ENCODE measurements at places on chromosomes 13 and 19.

DNA sequence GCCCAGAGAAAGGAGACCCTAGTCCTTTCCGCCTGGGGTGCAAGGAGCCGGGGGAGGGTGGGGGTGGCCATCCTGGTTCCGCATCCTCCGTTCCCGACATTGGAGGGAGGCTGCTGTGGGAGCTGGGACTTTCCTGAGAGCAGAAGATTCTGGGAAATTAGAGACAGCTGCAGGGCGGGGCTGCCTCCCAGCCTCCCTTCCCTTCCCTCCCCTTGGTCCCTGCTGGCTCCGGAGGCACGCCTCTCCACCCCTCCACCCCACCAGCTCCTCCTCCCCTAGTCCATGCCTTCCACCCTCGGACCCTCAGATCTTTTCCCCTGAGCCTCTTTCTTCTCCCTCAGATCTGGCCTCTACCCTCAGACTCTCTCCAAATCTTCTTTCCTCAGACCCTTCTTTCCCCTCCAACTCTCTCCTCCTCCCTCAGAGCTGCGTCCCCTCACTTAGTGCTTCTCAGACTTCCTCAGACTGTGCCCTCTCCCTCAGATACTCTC lies 3.1 kb upstream of the BCL3 start:
- DNase-seq: no peak

DNA sequence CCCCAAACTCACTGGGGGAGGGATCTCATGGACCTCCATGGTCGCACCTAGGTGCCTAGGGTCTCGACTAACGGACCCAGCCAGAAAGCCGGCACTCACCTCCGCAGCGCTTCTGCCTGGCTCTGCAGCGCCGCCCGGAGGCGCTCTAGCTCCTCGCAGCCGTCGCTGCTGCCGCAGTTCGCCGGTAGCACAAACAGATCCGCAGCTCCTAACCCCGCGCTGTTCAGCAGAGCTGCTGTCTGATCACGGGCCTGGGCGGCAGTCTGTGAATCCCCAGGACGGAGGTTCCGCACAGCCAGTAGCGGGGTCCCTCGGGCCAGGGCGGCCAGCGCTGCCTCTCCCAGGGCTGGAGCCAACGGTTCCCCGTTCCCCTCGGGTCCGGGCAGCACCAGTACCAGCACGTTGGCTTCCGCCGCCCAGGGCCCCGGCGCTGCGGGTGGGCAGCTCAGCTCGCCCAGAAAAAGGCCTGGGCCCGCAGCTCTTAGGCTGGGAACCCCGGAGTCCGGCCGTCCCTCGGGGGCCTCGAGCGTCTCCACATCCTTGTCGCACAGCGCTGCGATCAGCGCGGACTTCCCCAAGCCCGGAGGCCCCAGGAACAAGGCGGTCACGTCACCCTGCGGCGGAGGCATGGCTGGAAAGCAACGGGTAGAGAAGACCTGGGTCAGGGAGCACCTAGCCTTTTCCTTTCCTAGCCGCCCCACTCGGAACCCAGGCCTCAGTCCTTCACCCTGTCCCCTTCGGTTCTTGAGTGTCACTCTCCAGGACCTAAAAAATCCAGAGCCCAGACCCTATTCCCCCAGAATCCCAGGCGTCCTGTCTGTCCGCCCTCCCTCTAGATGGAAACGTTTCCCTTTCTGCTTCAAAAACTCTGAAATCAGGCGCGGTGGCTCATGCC lies 977 bp downstream of the IRGQ start:
- DNase-seq: no peak

- no peak for DNase-seq
Observed at GRCh38 chr19:51203916-51204315, 21.0 kb upstream of the CD33 start.

GRCh38 chr13:76523740-76524340 lies 362.4 kb downstream of the KCTD12 start:
- no peak for DNase-seq

- peak; percentile 81 for DNase-seq
Observed at GRCh38 chr19:50500060-50500752, 10.8 kb downstream of the JOSD2 start.

DNA sequence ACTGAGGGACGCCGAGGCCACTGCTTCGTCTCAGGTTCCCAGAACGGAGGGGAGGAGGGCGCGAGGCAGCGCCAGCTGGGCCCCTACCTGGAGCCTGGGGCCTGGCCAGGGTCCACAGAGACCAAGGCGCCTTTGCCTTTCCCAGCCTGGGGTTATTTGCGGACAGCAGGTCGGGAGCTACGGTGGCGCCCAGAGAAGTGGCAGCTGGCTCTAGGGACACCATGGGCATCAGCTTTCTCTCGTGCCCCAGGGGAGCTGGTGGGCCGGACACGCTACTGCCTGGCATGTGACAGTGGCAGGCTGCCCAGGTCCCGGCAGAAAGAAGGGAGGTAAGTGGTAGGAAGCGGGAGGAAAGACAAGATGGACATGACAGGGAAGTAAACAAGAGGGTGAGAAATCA lies 19.0 kb downstream of the AKT2 start:
- DNase-seq: no peak

DNA sequence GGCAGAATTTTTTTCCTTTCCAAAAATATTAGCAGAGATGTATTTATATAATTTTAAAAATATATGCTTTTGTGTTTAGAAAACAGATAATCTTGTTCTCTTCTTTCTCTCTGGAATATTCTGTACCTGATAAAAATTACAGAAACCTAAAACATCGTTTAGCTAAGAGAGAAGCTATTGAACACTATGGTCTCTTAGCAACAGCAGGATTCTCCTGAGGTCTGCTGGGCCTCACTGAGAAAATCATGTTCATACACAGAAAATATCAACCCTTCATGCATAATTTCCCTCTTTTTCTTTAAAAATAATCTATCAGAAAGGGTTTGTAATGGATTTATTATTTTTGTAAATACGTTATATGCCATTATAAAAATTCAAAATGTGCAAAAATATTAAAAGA lies 242.2 kb downstream of the DCLK1 start:
- no peak for DNase-seq

GRCh38 chr13:28575200-28575599 lies 80.3 kb upstream of the FLT1 start:
- DNase-seq: no peak
